GDM1 (cell line): ENCODE measurements at places on chromosomes 7 and 10.

- no peak for DNase-seq
These were observed 45.2 kb downstream of the STAM start for GRCh38 chr10:17689137-17689536.

GRCh38 chr10:34768972-34769330, 46.1 kb downstream of the PARD3 start:
- no peak for DNase-seq

DNA sequence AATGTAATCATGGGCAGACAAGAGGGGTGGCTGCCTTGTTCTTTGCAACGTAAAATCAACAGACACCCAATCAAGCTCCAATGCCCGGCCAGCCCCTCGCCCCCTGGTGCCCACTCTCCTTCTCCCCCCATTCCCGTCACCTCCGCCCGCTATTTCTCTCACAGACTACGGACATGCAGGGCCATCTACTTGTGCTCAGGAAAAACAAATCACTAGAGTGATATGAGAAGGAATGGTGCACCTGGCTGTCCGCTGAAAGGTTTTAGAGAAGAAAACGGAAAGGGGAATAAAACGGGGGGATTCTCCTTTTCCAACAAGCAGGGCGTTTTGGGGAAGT, 396 bp downstream of the GRM8 start:
- no peak for DNase-seq

GRCh38 chr10:97759158-97759887, 12.5 kb downstream of the SFRP5 start:
- no peak for DNase-seq

DNA sequence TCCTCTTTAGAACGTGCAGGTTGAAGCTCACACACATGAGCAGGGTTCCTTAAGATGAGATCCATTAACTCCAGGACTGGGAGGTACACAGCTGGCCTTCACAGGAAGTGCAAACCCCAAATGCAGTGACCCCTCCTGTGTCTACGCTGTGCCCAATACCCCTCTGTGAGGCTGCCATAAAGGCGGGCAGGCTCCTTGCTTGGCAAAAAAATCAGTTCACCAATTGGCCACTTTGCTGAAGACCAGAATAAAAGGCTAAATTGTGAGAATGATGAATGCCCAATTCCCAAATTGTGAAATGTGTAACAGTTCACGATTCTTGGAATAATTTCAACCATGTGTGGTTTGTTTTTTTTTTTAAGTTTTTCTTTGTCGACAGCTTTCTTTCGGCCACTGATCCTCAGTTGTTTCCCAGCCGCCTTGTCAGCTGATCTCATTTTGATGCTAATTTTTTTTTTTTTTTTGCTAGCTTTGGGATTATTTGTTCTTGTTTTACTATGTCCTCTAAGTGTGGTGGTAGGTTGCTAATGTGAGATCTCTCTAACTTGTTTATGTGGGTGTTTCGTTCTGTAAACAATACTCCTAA, 101.9 kb upstream of the PRSS58 start:
- DNase-seq, result no peak

DNA sequence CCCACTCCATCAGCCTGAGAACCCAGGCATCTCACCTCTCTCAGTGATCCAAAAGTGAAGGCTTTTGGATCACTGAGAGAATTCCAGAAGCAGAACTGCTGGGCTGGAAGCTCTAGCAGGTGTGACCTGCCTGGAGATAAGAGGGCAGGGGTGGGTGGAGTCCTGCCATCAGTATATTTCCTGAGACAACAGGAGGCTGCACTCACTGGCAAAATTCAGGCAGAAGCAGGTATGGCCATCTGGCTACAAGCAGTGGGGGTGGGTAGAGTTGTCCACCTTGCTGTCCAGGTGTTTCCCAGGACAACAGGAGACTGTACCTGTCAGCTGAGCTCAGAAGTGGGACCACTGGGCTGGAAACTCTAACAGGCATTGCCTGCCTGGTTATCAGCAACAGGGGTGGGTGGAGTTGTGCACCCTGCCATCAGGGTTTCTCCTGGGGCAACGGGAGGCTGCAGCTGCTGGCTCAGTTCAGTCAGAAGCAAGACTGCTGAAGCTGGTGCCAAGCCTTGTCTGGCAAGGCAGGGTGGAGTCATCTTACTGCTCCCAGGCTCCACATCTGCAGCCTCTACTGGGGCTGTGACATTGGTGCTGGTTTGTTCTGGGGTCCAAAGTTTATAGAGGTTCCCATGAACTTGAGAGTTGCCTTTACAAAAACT, 47.2 kb upstream of the SFTPD start:
- DNase-seq, result no peak

DNA sequence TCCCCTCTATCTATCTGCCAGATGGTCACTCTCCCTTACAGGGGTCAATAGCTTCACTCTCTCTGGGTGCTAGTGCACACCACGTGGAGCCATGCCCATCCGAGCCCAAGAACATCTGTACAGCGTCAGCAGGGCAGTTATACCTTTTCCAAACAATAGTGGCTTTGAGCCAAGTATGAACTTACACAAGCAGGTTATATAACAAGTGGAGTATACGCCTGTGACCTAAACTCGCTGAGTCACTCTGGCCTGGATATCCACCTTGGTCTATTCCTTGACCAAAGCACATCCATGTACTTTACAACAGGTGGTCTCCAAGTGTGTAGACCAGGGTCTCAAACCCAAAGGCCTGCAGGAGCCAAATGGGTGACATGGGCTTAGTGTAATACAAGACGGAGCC, 20.3 kb downstream of the PLAC9 start:
- DNase-seq, result no peak

- no peak for DNase-seq
These were observed 11.3 kb upstream of the AKR1C2 start for GRCh38 chr10:5014936-5015335.

- no peak for DNase-seq
These were observed 444 bp upstream of the TNPO3 start for GRCh38 chr7:129055294-129055816.
